ENCODE measurements at places on chromosomes 1 and 21.

- no peak for DNase-seq
Measured at GRCh38 chr1:233261206-233261605, 34.3 kb downstream of the PCNX2 start.

- no peak for DNase-seq
Measured at GRCh38 chr21:14600569-14601297, 54.6 kb upstream of the SAMSN1 start.

GRCh38 chr1:173862769-173863223 lies 5.0 kb downstream of the GAS5 start:
- no peak for DNase-seq

- DNase-seq = no peak
Measured at GRCh38 chr1:2352897-2353550, 38.3 kb downstream of the MORN1 start.

DNA sequence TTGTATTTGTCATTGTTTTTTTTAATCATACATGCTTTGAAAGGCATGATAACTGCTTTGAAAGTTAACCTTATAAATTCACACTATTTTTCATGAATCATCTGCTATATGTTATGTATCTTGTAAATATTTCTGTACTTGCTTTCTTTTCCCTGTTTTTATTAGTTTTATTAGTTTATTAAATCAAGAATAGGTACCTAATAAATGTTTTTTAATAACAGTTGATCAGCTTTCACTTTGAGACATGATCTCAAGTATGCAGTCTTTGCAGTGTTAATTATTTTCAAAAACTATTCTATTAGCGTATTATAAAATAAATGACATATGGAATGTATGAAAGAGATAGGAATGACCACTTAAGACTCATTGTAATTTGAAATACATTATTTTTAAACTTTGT lies 110.8 kb upstream of the TENT5C start:
- no peak for DNase-seq

GRCh38 chr1:39220891-39221870 lies 16.7 kb downstream of the MACF1 start:
- DNase-seq = no peak

GRCh38 chr21:45768011-45768739 lies 124.7 kb downstream of the PCBP3 start:
- DNase-seq = peak; percentile 38

- DNase-seq = no peak
Measured at GRCh38 chr21:28063241-28064216, 929.1 kb downstream of the LTN1 start.

DNA sequence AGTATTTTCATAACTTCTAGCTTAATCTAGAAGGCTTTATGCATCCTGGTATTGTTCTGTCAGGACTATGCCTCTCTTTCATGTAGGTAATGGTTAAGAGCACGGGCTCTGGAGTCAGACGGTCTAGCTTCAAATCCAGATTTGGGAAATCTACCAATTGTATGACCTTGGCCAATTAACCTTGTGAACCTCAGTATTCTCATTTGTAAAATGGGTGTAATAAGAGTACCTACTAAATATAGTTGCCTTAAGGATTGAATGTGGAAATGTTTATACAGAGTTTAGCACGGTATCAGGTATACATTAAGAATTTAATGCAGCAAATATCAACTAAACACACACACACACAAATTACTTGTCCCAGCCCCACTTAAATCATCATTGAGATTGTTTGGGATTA lies 97.3 kb upstream of the RAB3GAP2 start:
- no peak for DNase-seq

GRCh38 chr1:237386362-237387143 lies 344.6 kb downstream of the RYR2 start:
- no peak for DNase-seq

DNA sequence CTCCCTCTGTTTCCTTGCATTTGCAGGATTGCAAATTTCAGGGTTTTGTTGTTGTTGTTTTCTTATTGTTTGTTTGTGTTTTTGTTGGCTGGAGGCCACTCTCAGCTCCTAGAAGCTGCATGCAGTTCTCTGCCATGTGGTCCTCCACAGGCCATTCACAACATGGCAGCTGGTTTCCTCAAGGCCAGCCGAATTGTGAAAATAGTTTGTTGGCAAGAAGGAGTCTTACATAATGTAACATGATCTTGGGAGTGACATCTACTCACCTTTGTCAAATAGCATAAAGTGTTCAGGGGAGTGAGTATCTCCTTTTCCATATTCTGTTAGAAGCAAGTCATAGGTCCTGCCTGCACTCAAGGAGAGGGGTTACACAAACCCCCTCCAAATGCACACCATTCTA lies 10.6 kb upstream of the UAP1 start:
- no peak for DNase-seq

DNA sequence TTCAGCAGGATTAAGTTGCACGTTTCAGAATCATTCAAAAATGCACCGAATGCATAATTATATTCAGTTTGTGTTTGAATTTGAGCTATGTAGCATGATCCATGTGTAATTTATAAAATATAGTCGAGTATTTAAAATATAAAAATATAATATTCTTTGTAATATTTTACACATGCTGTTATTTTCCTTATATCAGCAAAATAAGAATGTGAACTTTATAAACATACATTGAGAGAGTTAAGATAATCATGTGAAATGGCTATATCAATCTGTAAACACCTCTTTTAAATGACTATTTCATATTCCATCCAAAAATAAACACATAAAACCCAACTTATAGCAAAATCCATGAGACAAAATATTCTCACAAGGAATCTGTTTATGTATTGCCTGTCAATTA lies 303.7 kb downstream of the LRRC7 start:
- no peak for DNase-seq

GRCh38 chr1:1048765-1049164 lies 25.3 kb downstream of the RNF223 start:
- no peak for DNase-seq

DNA sequence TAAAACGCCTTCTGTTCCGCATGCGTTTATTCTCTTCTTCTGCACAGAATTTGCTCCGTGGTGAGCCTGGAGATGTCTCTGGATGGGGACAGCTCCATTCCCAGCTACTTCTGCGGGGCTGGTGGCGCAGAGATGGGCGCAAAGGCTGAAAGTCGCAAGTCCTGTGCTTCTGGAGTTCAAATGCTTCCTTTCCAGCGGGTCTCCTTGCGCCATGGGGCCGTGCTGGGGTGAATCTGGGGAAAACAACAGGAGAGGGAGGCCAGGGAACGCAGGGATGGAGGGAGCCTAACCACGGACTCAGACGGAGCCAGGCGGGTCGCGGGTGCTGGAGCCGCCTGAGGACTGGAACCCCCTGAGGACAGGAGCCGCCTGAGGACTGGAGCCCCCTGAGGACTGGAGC lies 2.9 kb upstream of the OR2T12 start:
- no peak for DNase-seq

DNA sequence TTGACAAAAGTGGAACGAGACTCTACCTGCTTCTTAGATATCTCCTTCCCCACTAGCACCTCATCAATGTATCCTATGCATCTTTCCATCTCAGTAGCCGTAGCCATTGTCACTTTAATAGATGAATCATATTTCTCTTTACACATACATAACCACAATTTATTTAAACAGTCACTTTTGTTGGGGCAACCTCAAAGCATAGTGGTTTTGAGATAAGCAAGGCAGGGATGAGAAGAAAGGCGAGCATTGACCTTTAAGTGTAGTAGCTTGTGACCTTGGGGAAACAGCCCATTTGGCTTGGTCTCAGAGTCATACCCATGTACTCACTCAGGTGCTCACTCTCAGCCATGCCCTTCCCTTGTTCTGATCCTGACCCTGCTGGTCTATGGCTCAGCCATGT lies 260.1 kb downstream of the C1orf94 start:
- no peak for DNase-seq

- DNase-seq = no peak
Measured at GRCh38 chr1:92795166-92795565, 10.3 kb upstream of the EVI5 start.

- DNase-seq = no peak
Measured at GRCh38 chr1:218415726-218416125, 70.6 kb downstream of the TGFB2 start.

- DNase-seq = no peak
Measured at GRCh38 chr1:57908147-57908890, 484.5 kb upstream of the DAB1 start.

DNA sequence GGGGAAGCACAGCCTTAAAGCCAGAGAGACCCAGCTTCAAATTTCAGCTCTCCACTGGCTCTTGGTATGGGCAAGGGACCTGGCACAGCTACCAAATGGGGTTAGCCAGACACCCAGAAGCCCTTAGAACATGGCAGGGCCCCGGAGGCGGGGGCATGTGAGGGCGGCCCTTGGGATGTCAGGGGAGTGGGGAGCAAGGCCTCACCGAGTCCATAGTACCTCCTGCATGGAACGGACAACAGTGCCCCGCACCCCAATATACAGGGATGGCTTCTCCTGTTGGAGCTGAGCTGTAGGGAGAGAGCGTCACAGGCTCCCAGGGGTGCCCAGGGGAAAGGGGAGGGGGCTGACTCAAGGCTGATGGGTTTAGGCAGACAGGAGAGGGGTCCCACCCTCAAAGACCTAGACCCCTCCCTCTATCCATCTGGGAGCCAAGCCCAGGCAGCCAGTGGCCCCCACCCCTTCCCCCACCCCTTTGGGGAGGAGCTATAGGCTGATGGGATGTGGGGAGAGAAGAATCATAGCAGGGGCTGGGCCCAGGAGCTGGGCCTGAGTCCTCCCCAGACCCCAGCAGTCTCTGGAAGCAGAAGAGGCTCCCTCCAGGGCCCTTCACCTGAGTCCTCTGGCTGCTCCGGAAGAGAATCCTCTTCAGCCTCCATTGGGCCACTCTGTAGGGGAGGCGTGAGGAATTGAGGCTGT lies 16.5 kb downstream of the SPOCD1 start:
- no peak for DNase-seq

- no peak for DNase-seq
Measured at GRCh38 chr1:87091425-87091824, 177.0 kb downstream of the HS2ST1 start.

DNA sequence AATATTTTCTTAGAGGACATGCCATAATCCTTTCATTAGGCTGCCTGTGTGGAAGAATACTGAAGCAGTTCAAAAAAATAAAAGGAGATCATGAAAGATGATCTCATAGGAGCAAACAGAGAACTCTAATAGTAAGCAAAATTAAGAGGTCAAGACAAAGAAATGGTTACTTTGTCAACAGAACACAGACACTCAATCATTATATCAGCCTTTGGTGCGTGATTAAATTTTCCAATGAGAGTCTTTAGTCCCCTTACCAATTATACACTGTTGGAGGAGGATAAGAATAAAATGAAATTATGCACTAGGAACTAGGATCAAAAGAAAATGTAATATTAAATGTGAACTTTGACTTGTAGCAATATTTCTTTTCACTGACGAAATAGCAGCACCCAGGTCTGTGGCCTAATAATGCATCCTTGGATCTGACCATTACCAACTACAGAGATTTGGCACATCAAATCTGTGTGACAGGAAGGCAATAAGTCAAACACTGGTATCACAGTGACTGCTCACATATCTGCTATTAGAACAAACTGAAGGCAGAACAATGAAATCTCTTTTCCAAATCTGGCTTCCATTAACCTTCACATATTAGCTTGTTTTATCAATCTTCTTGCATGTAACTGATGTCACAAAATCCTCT lies 1812.9 kb downstream of the PLA2G4A start:
- DNase-seq = no peak

DNA sequence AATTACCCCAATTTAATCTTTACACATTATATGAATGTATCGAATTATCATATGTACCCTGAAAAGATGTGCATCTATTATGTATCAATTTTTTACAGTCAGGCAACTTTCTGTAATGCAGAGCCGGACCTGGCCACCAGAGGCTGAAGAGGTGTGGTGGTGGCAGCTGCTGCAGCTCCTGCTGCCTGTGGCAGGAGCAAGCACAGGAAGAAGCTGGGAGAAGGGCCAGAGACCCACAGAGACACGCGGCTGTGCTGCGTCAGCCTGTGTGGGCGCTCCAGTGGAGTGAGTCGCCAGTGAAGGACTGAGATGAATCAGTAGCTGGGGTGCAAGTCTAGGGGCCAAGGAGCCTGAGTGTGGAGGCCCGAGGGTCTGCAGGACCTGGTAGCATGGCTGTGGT lies 74.3 kb upstream of the COG2 start:
- no peak for DNase-seq

DNA sequence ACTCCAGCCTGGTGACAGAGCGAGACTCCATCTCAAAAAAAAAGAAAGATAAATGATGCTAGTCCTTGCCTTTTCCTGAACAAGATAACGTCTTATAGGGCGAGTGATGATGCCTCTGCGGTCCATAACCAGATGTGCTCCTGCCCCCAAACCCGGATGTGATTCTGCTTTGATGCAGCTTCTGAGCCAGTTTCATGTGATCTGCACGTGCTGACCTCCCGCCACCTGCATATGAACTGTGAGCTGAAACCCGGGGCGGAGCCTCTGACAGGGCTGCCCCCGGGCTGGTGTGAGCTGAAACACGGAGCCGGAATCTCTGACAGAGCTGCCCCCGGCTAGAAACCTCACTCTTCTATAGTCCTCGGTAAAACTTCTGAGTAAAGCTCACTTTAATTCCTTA lies 1.3 kb downstream of the KRTAP12-4 start:
- no peak for DNase-seq

- no peak for DNase-seq
Measured at GRCh38 chr1:233097546-233097945, 147.1 kb downstream of the NTPCR start.

GRCh38 chr1:209618291-209618690 lies 33.9 kb downstream of the LAMB3 start:
- no peak for DNase-seq

- no peak for DNase-seq
Measured at GRCh38 chr1:99855914-99856450, 5.8 kb downstream of the AGL start.

DNA sequence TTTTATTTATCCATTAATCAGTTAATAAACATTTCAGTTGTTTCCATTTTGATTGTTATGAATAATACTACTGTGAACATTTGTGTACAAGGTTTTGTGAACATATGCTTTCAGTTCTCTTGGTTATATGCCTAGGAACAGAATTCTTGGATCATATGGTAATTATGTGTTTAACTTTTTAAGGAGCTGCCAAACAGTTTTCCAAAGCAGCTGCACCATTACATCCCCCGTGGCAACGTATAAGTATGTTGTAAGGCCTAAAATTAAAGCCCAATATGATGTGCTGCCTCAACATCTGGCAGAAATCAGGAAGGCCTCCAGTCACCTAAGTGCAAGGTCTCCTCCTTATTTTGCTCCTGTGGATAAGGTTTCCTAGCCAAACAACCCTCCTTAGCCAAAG lies 235.6 kb upstream of the CACYBP start:
- no peak for DNase-seq

GRCh38 chr1:243528459-243529121 lies 272.7 kb downstream of the SDCCAG8 start:
- DNase-seq = no peak

- DNase-seq = peak; percentile 79
Measured at GRCh38 chr1:44786138-44786840, 1.7 kb downstream of the BEST4 start.

GRCh38 chr1:169588785-169589485 lies 2.7 kb upstream of the F5 start:
- peak; percentile 42 for DNase-seq

GRCh38 chr1:54159733-54160316 lies 7.0 kb upstream of the CDCP2 start:
- no peak for DNase-seq

GRCh38 chr1:24901791-24902470 lies 28.1 kb downstream of the RUNX3 start:
- peak; percentile 21 for DNase-seq

- DNase-seq = no peak
Measured at GRCh38 chr1:224631462-224632115, 15.5 kb downstream of the CNIH3 start.

GRCh38 chr21:35039595-35040289 lies 9.4 kb downstream of the RUNX1 start:
- DNase-seq = no peak

- DNase-seq = no peak
Measured at GRCh38 chr1:27616441-27616840, 12.5 kb upstream of the AHDC1 start.

Measured in stimulated activated naive CD8-positive, alpha-beta T cell treated with anti-CD3 and anti-CD28 coated beads, Interleukin-15, amount 100 ng/mL, for 72 hours (primary cell).